ENCODE measurements at places on chromosomes 7 and 10. TPM values are rescaled to one million over a fixed set of nuclear protein-coding genes. Genes with fewer than 3 reads are reported as not detected.

The C1QL3 gene
- total RNA-seq: not detected

DNA sequence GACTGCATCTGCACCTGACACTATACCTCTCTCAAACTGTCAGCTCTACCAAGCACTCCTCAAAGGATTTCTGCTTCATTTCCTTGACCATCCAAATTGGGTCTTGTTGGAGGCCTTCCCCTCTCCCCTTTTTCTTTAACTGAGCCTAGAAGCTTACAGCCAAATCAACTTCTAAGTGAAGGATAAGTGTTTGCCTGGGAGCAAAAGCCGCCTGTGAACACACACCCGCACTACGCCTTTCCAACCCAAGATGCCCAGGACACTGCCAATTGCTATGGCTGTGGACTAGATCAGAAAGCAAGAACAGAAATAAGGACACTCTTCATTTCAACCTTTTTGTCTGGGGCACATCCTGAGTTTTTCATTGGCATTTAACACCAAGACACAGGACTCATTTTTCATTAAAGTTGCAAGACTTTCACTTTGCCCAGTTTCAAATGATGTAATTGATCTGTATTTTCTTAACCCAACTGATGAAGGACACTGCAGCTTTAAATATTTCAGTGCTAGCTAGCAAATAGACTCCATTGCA, 52.8 kb downstream of the CPEB3 start:
- H3K4me1 ChIP-seq: no peaks in the 10 kb centered on the region
- no peak overlapping the region for H3K27ac ChIP-seq
- DNase-seq: no peak
- H3K36me3 ChIP-seq: no peaks in the 10 kb centered on the region
- H3K4me3 ChIP-seq: no peak overlapping the region
- H3K27me3 ChIP-seq: no peaks in the 10 kb centered on the region

DNA sequence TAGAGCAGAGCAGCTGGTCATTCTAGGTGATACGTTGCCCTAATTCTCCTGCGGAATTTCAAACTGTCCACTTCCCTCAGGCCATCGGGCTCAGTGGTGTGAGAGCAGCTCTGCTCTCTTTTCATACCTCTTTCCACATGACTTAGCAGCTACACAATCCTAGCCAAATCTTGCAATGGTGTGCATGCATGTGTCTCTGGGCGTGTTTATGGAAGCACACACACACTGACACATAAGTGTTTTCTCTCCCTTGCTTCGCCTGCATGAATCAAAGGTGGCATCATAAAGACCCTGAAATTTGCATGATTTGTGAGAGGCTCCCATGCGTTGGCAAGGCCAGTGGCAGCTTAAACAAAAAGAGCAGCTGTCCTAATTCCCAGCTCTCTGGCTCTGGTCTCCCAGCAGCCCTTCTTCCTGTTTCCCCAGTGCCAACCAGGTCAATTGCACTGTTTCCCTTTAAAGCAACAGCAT, 1189.5 kb downstream of the GATA3 start:
- DNase-seq: peak; percentile 49
- peak overlapping the region; percentile 61 for H3K27ac ChIP-seq
- H3K36me3 ChIP-seq: no peaks in the 10 kb centered on the region

GRCh38 chr10:113493882-113494301, 59.0 kb upstream of the HABP2 start:
- DNase-seq: no peak
- H3K4me1 ChIP-seq: no peaks in the 10 kb centered on the region
- no peaks in the 10 kb centered on the region for H3K36me3 ChIP-seq
- 0 out of 2 replicates have a peak, but pooled peaks cover 6% of the 10 kb centered on the region for H3K27me3 ChIP-seq
- H3K4me3 ChIP-seq: no peak overlapping the region

- no peak for DNase-seq
- no peak overlapping the region for H3K4me3 ChIP-seq
- H3K36me3 ChIP-seq: no peaks in the 10 kb centered on the region
- no peak overlapping the region for H3K27ac ChIP-seq
- H3K4me1 ChIP-seq: no peaks in the 10 kb centered on the region
Measured at GRCh38 chr7:153835103-153835502, 217.1 kb upstream of the DPP6 start.

The TMEM139 gene
- total RNA-seq: 2.5 TPM

The PLXDC2 gene
- 11.4 TPM for total RNA-seq

GRCh38 chr7:124420367-124420766, 345.2 kb downstream of the GPR37 start:
- H3K4me3 ChIP-seq: no peak overlapping the region
- H3K36me3 ChIP-seq: no peaks in the 10 kb centered on the region
- no peak for DNase-seq
- no peaks in the 10 kb centered on the region for H3K4me1 ChIP-seq

The JCAD gene
- total RNA-seq: 0.08 TPM

The TEX36 gene
- not detected for total RNA-seq

DNA sequence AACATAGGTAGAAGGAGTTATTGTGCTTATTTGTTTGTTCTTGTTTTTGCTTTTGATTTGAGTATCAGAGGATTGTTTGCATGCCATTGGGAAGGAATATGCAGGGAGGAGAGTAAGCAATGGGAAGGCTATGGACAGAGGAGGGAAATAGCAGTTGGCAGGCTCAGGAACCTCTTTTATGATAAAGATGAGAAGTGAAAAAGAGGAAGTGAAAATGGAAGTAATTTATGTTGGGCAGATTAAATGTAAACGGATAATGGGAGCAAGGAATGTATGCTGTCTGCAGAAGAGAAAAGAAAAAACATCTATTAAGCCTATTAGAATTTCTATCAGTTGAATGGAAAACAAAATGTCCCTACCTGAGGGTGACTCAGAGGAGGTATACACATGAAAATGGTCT, 90.1 kb upstream of the NPSR1 start:
- H3K36me3 ChIP-seq: no peaks in the 10 kb centered on the region
- no peak overlapping the region for H3K27ac ChIP-seq
- no peaks in the 10 kb centered on the region for H3K4me1 ChIP-seq
